ENCODE measurements at places on chromosomes 2 and 18.

- DNase-seq, result no peak
Observed at GRCh38 chr2:32810909-32811495, 135.8 kb upstream of the LTBP1 start.

GRCh38 chr2:2044269-2045057 lies 286.6 kb downstream of the MYT1L start:
- DNase-seq, result no peak

GRCh38 chr2:76977846-76978727 lies 544.1 kb downstream of the LRRTM4 start:
- no peak for DNase-seq

GRCh38 chr2:21301871-21302455 lies 178.2 kb downstream of the TDRD15 start:
- no peak for DNase-seq

- DNase-seq, result no peak
Observed at GRCh38 chr2:217739741-217740140, 263.1 kb downstream of the TNS1 start.

- no peak for DNase-seq
Observed at GRCh38 chr2:120005834-120006521, 6.9 kb upstream of the EPB41L5 start.

DNA sequence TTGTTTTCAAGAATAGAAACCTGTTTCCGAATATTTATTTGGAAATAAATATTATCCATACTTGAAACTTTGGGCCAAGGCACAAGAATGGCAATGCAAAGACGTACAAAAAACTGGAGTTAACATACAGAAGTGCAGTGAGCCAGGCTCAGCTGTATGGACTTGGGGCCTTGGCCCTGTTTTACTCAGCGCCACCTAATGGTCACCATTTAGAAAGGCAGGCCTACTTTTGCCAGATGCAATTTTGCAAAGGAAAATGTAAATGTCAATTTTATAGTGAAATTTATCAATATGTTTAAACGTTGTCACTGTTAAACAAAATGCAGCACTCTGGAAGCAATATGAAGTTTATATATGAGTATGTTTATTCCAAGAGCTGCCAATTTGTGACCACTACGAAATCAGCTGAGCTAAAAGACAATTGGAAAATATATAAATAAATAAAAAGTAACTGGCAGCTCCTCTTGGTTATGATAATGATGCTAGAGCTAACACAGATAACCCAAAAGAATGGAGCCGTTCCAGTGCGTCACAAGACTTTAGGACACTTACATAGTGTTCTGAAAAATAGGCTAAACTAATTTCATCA lies 155.0 kb downstream of the ARHGAP15 start:
- DNase-seq, result no peak

DNA sequence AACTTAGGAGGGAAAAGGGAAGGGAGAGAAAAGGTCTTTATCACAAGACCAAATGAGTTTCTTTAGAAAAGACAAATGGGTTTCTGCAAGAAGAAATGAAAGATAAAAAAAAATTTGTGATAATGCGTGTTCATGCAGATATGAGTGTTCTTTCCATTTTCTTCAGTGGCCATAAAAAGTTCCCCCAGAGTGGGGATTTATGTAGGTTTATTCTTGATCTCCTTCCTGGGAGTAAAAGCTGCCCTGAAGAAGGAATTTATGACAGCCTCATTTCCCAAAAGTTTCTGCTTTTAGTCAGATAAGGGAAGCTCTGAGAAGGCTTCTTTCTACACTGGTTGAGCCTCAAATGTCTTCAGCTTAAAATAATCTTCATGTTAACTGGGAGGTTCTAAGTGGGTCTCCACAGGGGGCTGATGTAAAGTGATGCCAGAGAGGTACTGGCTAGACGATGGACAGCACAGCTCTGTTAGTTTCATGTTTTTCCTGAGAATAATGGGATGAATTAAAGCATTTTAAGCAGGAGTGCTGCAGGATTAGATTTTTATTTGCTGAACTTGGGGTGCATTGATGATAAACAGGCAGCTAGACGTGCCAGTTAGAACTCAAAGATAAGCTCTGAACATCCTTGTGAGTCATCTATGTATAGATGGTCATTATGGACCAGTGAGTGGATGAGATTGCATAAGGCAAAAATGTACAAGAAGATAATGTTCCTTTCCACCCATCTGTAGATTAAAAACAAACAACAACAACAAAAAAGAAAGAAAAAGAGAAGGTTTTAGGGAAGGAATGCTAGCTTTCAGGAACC lies 99.4 kb upstream of the MSH2 start:
- DNase-seq, result no peak

DNA sequence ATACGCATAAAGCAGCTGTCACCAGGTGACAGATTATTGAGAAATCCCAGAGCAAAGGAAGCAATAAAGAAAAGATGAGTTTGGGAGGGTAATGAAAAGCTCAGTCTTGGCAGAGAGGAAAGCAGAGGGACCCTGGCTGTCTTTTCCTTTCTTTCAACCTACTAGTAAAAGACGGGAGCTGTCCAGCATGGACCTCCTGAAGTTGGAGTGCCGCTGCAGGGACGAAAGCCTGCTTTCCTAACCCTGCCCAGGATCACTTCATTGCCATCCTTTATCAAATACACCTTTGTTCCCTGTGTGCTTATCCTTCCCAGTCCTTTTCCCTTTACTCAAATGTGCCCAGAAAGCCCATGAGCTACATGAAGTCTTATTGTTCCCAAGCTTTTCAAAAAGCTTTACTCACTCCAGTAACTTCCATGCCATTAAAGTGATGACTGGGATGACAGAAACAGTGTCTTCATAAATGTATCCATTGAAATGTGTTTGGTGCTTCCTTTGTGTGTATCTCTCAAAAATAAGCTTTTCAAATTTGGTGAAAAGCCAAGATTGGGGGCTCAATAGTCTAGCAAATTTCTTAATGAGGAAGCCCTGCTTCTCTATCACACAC lies 3.7 kb upstream of the SPR start:
- no peak for DNase-seq

DNA sequence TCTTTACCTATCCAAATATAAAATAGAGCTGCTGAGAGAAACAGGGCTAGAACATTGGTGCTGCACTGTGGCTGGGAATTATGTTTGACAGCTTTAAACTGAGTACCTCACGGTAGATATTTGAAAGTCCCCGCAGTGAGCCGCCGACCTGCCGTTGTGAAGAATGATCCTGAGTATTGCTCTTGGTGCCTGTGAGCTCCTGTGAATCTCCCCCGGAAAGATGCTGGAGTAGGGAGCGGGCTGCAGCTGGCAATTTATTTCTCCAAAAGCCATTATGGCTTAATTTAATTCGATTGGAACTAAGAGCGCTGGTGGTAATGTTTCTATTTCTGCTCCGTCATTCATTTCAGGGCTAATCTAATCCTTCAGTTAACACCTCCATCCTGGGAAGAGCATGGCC lies 129.4 kb upstream of the TPO start:
- no peak for DNase-seq

DNA sequence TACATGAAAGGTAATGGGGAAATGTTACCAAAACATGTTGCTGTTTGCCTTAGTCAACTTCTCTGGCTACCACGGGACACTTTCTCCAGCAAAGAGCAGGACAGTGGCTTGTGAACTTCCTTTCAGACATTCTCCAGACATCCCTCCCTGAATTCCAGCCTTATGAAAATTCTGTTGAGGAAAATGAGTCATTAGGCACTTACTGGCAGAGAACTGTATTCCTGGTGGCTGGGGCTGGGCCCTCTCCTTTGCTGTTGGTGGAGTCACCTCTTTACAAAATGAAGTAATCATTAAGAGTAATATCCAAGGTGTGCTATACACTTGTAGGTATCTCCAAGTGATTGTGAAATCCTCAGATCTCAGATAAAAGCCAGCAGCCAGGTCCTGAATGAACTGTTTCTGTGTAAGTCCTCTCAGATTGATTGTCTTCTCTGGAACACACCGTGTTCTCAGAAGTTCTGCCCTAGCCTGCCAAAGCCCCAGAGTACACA lies 1.3 kb upstream of the FAP start:
- no peak for DNase-seq

DNA sequence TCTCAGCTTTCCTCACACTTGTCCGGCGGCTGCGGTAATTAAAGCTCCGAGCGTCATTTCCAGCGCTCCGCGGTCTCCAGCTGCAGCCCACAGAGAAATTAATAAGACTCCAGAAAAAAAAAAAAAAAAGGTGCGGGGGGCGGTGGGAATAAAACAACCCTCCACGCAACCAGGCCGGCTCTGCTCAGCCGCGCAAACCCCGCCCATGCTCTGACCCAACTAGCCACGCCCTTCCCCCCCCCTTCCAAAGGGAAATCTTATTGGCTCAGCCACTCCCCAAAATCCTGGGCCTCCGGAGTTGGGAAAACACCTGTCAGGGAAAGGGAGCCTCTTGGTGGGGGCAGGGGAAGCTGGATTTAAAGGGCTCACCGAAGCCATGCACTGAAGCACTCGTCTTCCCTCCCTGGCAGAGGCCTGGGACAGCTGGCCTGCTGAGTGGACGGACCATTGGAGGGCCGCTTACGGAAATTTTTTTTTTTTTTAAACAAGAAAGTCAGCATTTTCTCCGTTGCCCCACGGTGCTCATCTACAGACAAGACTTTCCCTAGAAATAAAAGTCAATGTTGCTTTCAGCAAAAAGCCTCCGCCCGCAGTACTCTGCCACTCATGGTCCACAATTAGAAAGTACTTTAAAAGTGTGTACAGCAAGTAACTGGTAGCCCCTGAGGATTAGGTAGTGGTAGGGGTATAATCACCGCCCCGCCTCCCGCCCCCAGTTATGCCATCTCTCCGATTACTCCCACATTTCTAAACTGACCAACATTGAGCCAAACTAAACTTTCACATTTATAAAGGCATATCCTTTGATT lies 674 bp upstream of the ERBB4 start:
- peak; percentile 62 for DNase-seq

DNA sequence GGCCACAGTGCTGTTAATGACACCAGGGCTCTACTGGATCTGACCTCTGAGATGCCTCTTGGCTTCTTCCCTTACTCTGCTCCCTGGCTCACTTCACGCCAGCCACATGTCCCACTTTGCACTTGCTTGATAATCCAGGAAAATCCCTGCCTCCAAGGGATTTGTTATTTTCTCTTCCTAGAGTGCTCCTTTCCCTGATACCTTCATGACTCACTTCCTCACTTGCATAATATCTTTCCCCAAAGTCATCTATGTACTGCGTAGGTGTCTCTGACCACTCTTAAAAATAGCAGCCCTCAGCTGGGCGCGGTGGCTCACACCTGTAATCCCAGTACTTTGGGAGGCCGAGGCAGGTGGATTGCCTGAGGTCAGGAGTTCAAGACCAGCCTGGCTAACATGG lies 572.3 kb downstream of the PLCL1 start:
- DNase-seq, result no peak

DNA sequence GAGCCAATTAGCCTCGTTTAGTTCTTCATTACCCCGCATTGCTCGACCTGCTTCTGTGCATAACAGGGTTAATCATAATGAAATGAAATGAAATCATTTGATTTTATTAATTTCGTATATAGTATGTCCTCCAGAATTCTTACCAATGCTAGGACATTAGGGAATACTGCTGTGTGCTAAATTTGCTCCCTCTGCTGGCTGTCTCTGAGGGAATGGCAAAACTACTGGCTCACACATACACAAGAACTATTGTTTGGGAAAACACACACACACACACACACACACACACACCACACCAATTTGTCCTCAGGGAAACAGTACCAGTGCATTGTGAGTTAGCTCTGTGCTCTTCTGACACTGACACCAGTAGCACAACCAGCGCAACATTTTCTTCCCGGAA lies 273.3 kb upstream of the TCF4 start:
- DNase-seq, result no peak

DNA sequence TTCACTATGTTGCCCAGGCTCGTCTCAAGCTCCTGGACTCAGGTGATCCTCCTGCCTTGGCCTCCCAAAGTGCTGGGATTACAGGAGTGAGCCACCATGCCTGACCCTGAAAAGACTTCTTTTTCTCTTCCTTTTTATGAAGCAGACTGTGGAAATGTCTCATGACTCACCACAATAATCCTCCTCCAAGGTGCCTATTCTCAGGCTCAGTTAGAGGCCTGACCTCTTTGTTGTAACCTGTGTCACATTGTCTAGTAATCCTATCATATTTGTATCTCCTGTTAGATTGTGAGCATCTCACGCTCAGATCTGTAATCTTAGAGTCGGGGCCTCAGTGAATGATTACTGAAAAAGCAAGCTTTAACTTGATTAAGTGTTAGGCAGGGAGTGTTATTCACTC lies 18.3 kb upstream of the TAF4B start:
- no peak for DNase-seq

GRCh38 chr18:9436206-9436929 lies 38.9 kb upstream of the RALBP1 start:
- no peak for DNase-seq

DNA sequence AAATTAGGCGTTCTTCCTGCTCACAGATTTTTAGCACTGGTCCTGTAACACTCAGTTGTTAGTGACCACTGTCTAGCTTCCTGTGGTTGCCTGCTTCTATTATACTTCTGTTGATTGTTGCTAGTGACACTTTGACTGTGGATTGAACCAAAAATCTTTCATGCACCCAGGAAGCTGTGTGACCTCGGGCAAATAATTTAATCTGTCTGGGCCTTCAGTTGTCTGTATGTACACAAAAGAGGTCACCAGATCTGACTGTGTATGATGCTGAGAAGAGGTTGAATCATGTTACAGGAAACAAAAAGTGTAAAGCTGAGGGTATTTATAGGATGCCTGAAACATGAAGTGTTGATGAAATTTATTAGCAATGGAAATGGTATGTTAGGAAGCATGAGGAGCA lies 12.7 kb downstream of the ICOS start:
- no peak for DNase-seq

DNA sequence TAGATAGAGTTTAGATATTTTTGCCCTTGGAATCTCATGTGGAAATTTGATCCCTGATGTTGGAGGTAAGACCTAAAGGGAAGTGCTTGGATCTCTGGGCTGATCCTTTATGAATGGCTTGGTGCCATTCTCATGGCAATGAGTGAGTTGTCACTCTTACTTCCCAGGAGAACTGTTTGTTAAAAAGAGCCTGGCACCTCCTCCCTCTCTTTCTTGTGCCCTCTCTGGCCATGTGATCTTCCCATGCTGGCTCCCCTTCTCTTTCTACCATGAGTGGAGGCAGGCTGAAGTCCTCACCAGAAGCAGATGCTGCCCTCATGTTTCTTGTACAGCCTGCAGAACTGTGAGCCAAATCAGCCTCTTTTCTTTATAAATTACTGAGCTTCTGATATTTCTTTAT lies 276.9 kb downstream of the ZNF804A start:
- DNase-seq, result no peak

DNA sequence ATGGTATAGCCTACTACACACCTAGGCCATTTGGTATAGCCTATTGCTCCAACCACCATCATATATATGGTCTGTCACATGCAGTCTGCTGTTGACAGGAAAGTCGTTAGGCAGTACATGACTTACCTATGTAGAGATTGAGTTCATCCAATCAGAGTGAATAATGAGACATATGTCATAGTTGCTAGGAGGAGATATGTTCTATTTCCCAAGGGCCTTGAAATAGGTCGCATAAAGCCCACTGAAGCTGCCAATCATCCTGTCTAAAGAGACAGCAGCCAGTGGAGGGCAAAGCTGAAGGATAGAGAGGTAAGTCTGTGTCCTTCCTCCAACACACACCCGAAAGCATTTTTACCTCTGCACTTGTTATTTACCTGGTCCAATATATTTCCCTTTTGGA lies 263.4 kb downstream of the PTPRM start:
- no peak for DNase-seq

- DNase-seq, result no peak
Observed at GRCh38 chr2:200786423-200786822, 25.3 kb upstream of the BZW1 start.

All from NCI-H2171 (cell line).